Stimulated activated memory B cell treated with anti-CD40 and anti-IgM and Interleukin-4, amounts not matched to agents 10 μg/mL and 1 μg/mL and 100 μg/mL, for 72 hours (primary cell): ENCODE measurements at places on chromosomes 3 and 15.

- ATAC-seq, result no peak
These were observed 202.9 kb upstream of the CTNNB1 start for GRCh38 chr3:40996382-40996781.

DNA sequence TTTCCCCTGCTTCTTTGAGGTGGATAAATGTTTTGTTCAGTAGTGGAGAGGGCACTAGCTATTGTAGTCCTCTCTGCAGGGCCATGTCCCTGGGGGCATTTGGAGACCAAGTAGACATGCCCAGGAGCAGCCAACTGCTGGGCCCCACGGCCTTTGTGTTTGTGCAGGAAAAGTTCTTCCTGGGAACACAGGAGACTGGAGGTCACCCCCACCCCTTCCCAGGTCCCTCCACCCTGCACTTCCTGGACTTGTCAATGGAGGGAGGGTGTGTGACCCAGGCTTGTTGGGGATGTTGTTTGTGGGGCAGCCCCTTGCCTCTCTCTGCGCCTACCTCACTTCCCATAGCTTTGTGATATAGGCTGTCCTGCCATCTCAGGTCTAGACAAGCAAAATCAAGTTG lies 317.0 kb upstream of the LRRFIP2 start:
- no peak for ATAC-seq

DNA sequence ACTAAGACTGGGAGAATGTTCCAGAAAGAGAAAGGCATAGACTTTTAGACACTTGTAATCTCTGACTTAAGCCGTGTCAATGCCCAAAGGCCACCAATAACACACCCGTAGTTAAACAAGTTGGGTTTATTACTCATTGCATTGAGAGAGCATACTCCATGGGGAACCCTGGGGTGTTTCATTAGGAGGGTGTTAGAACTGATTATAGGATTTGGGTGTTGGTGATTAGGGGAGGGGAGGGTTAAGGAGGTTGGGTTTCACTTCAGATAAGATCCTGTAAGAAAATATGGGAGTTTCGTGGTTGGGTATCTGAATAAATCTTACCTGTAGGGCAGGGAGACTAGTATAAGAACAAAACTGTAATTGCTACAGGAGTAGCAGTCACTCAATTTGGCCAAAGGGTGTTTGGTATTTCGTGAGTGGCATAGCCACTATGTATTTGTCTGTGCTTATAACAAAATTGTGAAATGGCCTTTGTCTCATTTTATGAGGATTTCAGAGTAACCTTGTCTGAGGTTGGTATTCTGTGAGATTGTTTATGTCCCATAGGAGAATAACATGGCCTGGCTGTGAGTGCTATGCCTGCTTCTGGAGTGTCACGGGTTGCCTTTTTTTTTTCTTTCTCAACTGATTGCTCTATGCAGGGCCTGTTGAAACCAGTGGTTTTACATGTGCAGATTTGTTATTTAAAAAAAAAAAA lies 2.9 kb downstream of the HACD3 start:
- ATAC-seq, result no peak

- no peak for ATAC-seq
These were observed 348.0 kb upstream of the EPHA6 start for GRCh38 chr3:96466441-96466840.

DNA sequence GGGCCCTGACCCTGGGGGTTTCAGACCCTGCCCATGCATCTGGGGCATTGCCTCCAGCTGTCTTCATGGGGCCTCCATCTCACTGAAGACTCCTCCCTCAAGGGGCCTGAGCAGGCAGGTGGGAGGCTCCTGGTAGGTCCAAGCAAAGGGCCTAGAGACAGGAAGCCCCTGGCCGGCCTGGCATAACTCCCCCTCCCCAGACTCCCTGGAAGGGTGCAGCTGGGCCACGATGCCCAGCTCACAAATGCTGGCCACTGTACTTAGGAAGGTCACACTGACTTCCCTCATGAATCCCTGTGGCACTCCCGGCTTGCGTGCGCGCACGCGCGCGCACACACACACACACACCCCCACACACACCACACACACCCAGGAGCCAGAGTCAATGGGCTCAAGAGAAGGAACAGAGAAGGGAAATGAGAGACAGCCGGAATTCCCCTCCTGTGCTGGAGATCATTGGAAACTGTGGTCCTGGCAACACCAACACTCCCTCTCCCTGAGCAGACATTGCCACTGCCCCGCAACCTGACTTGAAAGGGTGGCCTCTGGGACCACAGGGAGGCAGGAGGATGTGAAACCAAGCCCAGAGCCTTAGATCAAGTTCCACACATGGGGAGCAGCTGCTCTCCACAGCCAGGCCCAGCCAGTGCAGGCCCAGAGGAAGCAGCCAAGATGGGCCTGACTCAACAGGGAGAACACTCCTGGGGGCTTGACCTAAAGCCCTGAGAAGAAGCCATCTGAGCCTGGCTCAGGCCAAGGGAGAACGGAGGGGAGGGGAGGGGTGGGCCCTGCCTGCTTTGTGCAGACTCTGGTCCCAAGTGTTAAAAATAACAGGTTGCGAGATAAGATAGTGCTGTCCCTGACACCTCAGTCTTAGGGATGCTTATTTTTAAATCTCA lies 69.7 kb downstream of the SCN5A start:
- peak; percentile 54 for ATAC-seq

- peak; percentile 94 for ATAC-seq
These were observed 48.1 kb upstream of the EPHB3 start for GRCh38 chr3:184513276-184514170.

DNA sequence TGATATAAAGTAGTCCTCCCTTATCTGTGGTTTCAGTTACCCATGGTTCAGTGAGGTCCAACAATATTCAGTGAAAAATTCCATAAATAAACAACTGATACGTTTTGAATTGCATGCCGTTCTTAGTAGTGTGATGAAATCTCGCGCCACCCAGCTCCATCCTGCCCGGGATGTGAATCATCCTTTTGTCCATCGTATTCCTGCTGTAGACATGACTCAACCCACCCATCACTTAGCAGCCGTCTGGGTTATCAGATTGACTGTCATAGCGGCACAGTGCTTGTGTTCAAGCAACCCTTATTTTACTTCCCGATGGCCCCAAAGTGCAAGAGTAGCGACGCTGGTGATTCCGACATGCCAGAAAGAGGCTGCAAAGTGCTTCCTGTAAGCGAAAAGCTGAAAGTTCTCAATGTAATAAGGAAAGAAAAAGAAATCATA lies 48.0 kb upstream of the MEX3B start:
- no peak for ATAC-seq
